SK-MEL-5 (cell line): ENCODE measurements at places on chromosomes 13 and 19.

GRCh38 chr19:1858412-1859081 lies 4.8 kb downstream of the KLF16 start:
- no peak for DNase-seq

DNA sequence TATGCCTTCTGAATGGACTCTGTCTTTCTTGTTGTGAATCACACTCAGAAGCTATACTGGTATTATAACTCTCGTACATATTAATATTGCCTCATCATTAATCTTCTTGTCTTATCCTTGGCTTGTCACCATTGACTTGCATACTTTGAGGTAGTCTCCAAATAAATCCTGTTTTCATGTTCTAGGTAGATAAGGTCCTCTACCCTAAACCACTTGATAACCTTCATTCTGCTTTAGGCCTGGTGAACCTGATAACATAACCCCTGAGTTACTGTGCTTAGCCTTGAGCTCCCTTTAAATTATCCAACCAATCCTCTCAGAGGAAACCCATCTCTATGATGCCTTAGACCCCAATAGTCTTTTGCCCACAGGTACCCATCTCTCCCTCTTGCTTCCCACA lies 1162.3 kb downstream of the SLITRK1 start:
- DNase-seq, result no peak

DNA sequence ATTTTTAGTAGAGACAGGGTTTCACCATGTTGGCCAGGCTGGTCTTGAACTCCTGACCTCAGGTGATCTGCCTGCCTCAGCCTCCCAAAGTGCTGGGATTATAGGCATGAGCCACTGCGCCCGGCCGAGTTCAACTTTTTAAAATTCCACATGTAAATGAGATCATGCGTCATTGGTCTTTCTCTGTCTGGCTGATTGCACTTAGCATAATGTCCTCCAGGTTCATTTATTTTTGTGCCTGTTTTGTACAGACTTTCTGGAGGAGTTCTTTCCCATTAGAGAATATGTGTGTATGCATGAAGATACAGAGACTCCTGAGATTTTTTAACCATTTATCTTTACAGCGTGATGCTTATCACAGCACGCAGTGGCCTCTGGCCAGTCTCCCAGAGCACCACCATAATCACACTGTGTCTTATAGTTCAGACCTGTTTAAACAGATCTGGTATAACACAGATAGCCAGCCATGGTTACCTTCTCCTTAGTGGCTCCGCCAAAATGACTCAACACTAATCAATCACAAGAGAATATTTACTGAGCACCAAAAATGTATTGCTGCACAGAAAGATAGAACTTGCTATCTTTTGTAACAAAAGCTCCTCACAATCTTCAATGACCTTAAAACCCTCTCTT lies 11.4 kb upstream of the STARD13 start:
- no peak for DNase-seq

- no peak for DNase-seq
Measured at GRCh38 chr13:59721926-59722910, 441.5 kb downstream of the DIAPH3 start.

GRCh38 chr13:79703772-79704171 lies 222.8 kb downstream of the NDFIP2 start:
- no peak for DNase-seq

- DNase-seq, result no peak
Measured at GRCh38 chr19:21704320-21704719, 63.1 kb downstream of the ZNF100 start.

DNA sequence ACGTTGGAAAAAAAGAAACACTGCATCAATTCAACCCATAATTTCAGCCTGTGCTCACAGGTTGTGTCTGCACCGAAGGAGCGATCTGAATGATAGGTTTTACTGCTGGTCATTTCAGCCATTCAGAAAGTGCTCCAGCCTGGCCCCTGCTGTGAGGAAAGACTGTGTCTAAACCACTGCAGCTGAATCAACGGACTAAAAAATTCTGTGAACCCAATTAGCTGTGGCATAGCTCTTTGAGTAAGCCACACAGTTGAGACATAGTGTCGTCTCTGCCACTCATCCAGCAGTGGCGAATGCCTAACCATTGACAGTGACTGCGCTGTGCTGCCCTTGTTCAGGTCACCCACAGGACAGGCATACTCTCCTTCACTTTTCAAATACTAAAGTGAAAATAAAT lies 179.8 kb downstream of the COG6 start:
- no peak for DNase-seq

- DNase-seq, result no peak
Measured at GRCh38 chr19:5953030-5953589, 24.8 kb downstream of the RANBP3 start.
